ENCODE measurements at places on chromosomes 6 and 20. TPM values are rescaled to one million over a fixed set of nuclear protein-coding genes. Genes with fewer than 3 reads are reported as not detected.

The RNF144B gene
- total RNA-seq: 15.0 TPM

The ANKRD66 gene
- not detected for total RNA-seq

The TMEM14A gene
- 20.4 TPM for total RNA-seq

The ARMH2 gene
- total RNA-seq: not detected

GRCh38 chr20:32056708-32057483 lies 4.9 kb downstream of the HCK start:
- DNase-seq: no peak
- no peak overlapping the region for H3K27ac ChIP-seq
- peaks cover 3% of the 10 kb centered on the region for H3K4me1 ChIP-seq
- peaks cover 77% of the 10 kb centered on the region for H3K27me3 ChIP-seq
- H3K36me3 ChIP-seq: peaks cover 2% of the 10 kb centered on the region

DNA sequence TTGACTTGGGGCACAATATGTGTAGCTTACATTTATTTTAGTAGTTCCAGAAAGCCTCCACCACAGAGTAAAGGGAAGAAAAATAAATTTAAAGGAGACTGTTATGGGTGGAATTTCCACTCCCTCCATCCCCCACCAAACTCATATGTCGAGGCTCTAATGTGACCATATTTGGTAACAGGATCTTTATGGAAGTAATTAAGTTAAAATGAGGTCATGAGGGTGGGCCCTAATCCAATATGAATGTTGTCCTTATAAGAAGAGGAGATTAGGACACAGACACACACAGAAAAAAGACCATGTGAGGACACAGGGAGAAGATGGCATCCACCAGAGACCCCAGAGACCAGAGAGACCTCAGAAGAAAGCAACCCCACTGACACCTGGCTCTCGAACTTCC lies 189.7 kb downstream of the EDN1 start:
- H3K4me1 ChIP-seq: peaks cover 18% of the 10 kb centered on the region
- no peak overlapping the region for H3K4me3 ChIP-seq
- H3K27ac ChIP-seq: no peak overlapping the region

DNA sequence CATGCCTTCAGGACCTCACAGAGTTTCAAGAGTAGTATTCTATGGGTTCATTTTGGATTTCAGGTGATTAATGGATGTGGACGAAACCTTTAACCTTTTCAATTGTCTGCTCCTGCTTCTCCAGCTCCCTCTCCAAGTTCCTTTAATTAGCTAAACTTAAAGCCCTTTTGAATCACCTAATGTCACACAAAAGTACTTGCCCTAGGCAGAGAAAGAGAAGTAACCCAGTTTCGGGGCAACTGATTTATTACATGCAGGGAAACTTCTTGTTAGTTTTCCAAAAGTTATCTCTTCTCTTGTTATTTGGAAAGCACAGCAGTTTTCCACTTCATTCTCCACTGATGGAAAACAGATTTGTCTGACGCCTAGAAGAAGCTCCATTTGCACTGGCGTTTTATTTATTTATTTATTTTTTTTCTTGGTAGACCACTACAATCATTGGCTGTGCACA lies 407.7 kb upstream of the JARID2 start:
- no peak for DNase-seq
- peaks cover 9% of the 10 kb centered on the region for H3K4me1 ChIP-seq
- H3K27ac ChIP-seq: no peak overlapping the region
- peaks cover 3% of the 10 kb centered on the region for H3K36me3 ChIP-seq
- no peak overlapping the region for H3K4me3 ChIP-seq
- H3K27me3 ChIP-seq: peaks cover 33% of the 10 kb centered on the region

- H3K27me3 ChIP-seq: peaks cover 14% of the 10 kb centered on the region
- H3K36me3 ChIP-seq: no peaks in the 10 kb centered on the region
- peak; percentile 85 for DNase-seq
- H3K4me1 ChIP-seq: peaks cover 7% of the 10 kb centered on the region
- H3K4me3 ChIP-seq: no peak overlapping the region
These were observed 405.3 kb upstream of the HS3ST5 start for GRCh38 chr6:114747995-114748625.

- DNase-seq: peak; percentile 95
- peaks cover 55% of the 10 kb centered on the region for H3K4me1 ChIP-seq
- H3K36me3 ChIP-seq: peaks cover 2% of the 10 kb centered on the region
- peak overlapping the region; percentile 90 for H3K4me3 ChIP-seq
These were observed 1.0 kb downstream of the LRP11 start for GRCh38 chr6:149862922-149863697.

DNA sequence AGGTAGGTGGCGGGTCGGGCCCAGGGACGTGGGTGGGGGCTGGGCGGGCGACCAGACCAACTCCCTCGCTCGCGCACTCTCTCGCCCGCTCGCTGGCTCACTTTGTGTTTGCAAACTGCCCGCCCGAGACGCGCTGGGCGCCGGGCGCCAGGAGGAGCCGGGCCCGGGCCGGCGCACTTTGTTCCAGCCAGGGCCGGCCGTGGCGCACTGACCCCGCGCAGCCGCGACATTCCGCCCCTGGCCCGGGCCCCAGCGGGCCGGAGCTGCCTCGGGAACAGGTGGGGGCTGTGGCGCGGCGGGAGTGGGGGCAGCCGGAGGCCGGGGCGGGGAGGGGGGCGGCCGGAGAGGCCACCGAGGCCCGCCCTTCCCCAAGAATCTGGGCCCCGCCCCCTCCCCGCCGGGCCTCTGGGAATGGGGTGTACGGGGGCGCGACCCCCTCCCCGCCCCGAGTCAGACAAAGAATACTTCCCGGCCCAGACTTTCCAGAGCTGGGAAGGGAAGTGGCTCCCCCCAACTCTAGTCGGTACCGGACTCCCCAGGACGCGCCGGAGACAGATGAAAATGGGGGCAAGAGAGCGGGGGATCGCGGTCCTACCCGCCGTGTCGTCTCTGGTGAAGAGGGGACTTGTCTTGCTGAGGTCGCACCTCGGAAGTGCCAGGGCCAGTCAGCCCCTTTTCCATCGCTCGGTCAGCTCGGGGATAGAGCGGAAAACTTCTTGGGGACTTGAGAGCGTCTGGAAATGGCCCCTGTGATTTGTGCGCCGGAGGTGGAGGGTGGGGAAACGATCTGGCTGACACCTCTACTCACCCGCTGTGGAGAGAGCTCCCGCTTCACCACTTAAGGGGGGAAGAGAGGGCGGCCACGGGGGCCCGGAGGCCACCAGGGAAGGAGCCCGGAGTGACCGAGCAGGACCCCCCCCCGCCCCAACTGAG lies 951 bp downstream of the FOXP4 start:
- H3K4me1 ChIP-seq: peaks cover 19% of the 10 kb centered on the region
- H3K36me3 ChIP-seq: no peaks in the 10 kb centered on the region
- no peaks in the 10 kb centered on the region for H3K27me3 ChIP-seq
- peak overlapping the region; percentile 91 for H3K4me3 ChIP-seq

GRCh38 chr20:43322851-43323250 lies 133.1 kb upstream of the PTPRT start:
- no peak overlapping the region for H3K4me3 ChIP-seq
- H3K36me3 ChIP-seq: no peaks in the 10 kb centered on the region
- no peak for DNase-seq
- no peak overlapping the region for H3K27ac ChIP-seq
- no peaks in the 10 kb centered on the region for H3K27me3 ChIP-seq

GRCh38 chr6:66238851-66239250 lies 531.8 kb upstream of the EYS start:
- H3K27me3 ChIP-seq: no peaks in the 10 kb centered on the region
- no peaks in the 10 kb centered on the region for H3K36me3 ChIP-seq
- H3K4me1 ChIP-seq: no peaks in the 10 kb centered on the region
- no peak overlapping the region for H3K27ac ChIP-seq
- no peak overlapping the region for H3K4me3 ChIP-seq
- DNase-seq: no peak

DNA sequence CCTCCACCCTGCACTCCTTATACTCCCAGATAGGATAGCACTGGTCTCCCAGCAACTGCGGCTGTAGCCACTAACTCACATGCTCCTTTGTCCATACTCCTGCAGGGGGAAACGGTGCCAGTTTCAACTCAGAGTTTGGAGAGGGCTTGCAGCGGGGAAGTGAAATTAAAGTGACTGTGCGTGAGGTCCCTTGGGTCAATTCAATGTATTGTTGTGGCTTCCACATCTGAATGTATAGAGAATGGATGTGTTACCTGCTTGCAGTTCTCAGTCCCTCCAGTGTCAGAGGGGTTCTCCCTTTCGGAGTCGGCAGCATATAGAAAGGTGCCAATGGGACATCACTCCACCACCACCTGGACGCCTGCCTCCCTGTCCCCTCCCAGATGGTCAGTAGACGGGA lies 93.6 kb upstream of the CNKSR3 start:
- no peaks in the 10 kb centered on the region for H3K27me3 ChIP-seq
- H3K4me1 ChIP-seq: peaks cover 21% of the 10 kb centered on the region
- no peak for DNase-seq
- no peaks in the 10 kb centered on the region for H3K36me3 ChIP-seq
- H3K27ac ChIP-seq: no peak overlapping the region
- no peak overlapping the region for H3K4me3 ChIP-seq

DNA sequence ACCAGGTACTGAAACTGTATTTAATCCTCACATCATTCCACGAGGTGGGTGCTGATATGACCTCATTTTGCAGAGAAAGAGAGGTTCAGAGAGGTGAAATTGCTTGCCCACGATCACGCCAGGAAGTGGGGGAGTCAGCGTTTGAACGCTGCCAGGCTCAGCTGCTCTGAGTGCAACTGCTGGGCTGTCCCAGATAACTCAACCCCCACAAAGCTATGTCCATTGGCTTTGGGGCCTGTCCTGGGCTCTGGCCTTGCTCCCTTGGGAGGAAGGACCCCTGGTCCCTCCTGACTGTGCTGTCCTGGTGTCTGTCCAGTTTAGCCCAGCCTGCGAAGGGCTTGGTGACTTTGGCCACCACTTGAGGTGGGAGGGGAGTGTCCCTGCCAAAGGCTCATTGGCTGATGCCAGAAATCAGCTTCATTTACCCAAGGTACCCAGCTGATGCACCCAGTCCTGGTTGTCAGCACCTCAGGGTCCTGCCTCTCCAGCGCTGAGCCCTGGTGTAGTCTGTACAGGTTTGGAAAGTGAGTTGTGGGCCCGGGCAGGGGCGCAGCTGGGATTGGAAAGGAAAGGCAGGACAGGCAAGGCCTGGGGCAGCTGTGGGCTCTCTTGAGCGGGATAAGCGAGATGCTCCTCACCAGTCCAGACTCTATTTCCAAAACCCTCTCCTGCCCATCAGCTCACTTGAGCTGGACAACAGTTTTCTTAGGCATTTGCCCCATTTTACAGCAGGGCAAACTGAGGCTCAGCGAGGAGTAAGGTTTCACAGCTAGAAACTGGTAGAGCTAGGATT lies 38.5 kb downstream of the SUN5 start:
- no peak overlapping the region for H3K27ac ChIP-seq
- no peak overlapping the region for H3K4me3 ChIP-seq
- peak; percentile 73 for DNase-seq
- H3K4me1 ChIP-seq: no peaks in the 10 kb centered on the region
- no peaks in the 10 kb centered on the region for H3K36me3 ChIP-seq

DNA sequence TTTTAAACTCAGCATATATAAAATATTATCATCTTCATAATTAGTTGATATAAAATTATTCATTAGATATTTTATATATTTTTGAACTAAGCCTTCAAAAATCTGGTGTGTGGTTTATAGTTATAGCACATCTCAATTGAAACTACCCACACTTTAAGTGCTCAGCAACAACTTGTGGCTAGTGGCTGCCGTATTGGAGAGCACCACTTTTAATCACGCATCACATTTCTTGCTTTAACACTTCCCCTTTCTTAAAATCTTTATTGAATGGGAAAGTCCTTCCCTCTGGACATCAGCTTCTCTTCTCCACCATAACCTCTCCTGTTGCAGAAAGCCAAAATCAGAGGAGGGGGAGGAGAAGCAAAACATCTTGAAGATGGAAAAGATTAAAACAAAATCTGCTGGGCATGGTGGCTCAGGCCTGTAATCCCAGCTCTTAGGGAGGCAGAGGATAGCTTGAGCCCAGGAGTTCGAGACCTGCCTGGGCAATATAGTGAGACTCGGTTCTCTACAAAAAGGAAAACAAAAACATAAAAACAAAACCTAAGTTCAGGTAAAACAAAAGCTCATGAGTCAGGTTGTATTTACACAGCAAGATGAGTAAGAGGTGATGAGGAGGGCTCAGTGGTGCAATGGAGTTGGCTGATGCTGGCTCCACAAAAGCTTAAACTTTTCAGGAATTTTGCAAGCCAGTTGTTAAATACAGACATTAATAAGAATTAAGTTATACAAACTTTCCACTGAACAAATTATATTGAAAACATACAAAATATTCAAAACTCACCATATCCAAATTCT lies 237.0 kb upstream of the SUPT3H start:
- peaks cover 15% of the 10 kb centered on the region for H3K4me1 ChIP-seq
- H3K27me3 ChIP-seq: no peaks in the 10 kb centered on the region
- no peaks in the 10 kb centered on the region for H3K36me3 ChIP-seq
- DNase-seq: no peak
- no peak overlapping the region for H3K27ac ChIP-seq

DNA sequence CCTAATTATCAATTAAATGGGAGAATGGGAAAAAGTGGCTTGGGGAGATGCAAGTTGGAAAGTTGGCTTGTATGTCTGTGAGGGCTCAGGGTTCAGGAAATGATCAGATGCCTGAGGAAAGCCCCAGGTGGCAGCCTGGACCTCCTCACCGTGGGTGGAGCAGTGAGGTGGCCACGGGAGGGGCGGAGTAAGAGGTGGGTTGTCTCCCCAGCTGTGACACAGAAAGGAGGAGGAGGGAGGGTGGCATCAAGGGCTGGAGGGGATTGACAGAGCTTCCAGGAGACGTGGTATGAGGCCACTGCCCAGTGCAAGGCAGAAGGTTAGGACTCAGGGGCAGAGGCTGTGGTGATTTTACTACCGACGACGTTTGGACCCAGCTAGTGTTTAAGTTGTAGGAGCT lies 672.2 kb downstream of the PRKN start:
- H3K27me3 ChIP-seq: no peaks in the 10 kb centered on the region
- no peak overlapping the region for H3K27ac ChIP-seq
- no peak overlapping the region for H3K4me3 ChIP-seq
- DNase-seq: no peak
- no peaks in the 10 kb centered on the region for H3K36me3 ChIP-seq
- H3K4me1 ChIP-seq: peaks cover 23% of the 10 kb centered on the region

- no peaks in the 10 kb centered on the region for H3K27me3 ChIP-seq
- H3K4me1 ChIP-seq: peaks cover 54% of the 10 kb centered on the region
- peak overlapping the region; percentile 99 for H3K27ac ChIP-seq
- no peak overlapping the region for H3K4me3 ChIP-seq
- H3K36me3 ChIP-seq: no peaks in the 10 kb centered on the region
- no peak for DNase-seq
These were observed 9.2 kb upstream of the FAM83C start for GRCh38 chr20:35301426-35301825.

DNA sequence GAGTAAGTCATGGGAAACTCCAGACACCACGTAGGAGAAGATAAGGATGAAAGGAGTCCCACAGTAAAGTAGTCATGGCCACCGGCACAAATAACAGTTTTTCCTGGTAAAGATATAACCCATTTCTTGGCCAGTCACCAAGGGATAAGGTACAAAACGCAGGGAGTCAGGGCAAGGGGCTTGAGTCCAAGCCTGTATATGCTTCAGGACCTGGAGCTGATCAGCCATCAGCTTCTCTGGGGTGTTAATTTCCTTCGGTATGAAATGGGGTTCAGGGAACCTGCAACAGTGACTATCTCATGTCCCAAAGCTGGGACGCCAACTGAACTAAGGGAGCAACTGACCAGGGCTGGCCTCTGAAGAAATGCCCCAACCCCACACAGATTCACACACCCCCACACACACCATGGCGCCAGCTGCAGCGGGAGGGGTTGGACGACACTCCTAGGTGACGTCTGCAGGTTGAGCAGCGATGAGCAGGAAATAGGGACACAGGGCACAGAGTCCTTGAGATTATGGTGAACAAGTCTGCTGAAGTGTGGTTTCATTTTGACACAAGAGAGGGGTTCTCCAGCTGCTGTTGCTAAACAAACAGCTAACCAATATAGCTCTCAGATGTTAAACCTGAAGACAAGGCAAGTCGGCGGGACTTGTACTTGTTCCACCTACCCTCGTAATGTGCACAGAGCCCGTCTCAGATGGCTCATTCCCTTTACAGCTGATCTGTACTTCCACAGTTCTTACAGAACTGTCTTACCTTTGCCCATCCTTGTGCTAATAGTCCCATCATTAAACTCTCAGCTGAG lies 7.4 kb upstream of the ADTRP start:
- H3K27me3 ChIP-seq: no peaks in the 10 kb centered on the region
- no peaks in the 10 kb centered on the region for H3K4me1 ChIP-seq
- H3K4me3 ChIP-seq: no peak overlapping the region

Measured in osteocyte (in vitro differentiated cells).